ENCODE measurements at places on chromosomes 16 and 17. TPM values are rescaled to one million over a fixed set of nuclear protein-coding genes. Genes with fewer than 3 reads are reported as not detected.

ADAD2 gene
- not detected for total RNA-seq

DNAH2 gene
- total RNA-seq: 10.6 TPM

WNT9B gene
- total RNA-seq: not detected

ZP2 gene
- not detected for total RNA-seq

KRT31 gene
- not detected for total RNA-seq

ATPAF2 gene
- total RNA-seq: 44.5 TPM

Data from PC-9 (cell line).